A549 treated with CpdA at 1 μM for 4 hours (cell line): ENCODE measurements at places on chromosomes 7 and 10. TPM values are rescaled to one million over a fixed set of nuclear protein-coding genes. Genes with fewer than 3 reads are reported as not detected.

The SPDYE2 gene
- total RNA-seq: not detected in 5 replicates

The PRLHR gene
- total RNA-seq: not detected in 5 replicates

The ANXA8L1 gene
- total RNA-seq: 80.3 to 122 TPM (median 96.8 TPM) in 5 replicates

The ERVW-1 gene
- total RNA-seq: 0.03 TPM in 1 of 5 replicates, not detected in the others

The SEMA3D gene
- 0.05 to 0.17 TPM (median 0.05 TPM) in 3 of 5 replicates, not detected in the others for total RNA-seq

The A1CF gene
- total RNA-seq: 0.03 to 0.10 TPM (median 0.09 TPM) in 3 of 5 replicates, not detected in the others

The GIMAP1 gene
- not detected in 5 replicates for total RNA-seq

The RTKN2 gene
- total RNA-seq: 0.79 to 1.4 TPM (median 0.89 TPM) in 5 replicates

The BAMBI gene
- 13.6 to 20.5 TPM (median 18.8 TPM) in 5 replicates for total RNA-seq

The VWDE gene
- total RNA-seq: 0.31 to 0.84 TPM (median 0.48 TPM) in 5 replicates

The CLEC2L gene
- total RNA-seq: 0.09 TPM in 1 of 5 replicates, not detected in the others

The KCND2 gene
- not detected in 5 replicates for total RNA-seq

The GIGYF1 gene
- 16.1 to 22.5 TPM (median 17.8 TPM) in 5 replicates for total RNA-seq

The DOCK1 gene
- 20.7 to 25.9 TPM (median 24.2 TPM) in 5 replicates for total RNA-seq

The ZNF316 gene
- total RNA-seq: 8.3 to 15.3 TPM (median 13.6 TPM) in 5 replicates

The LCOR gene
- total RNA-seq: 7.1 to 13.7 TPM (median 7.7 TPM) in 5 replicates

The FAM180A gene
- total RNA-seq: 0.06 TPM in 1 of 5 replicates, not detected in the others

The SMO gene
- total RNA-seq: 14.3 to 19.3 TPM (median 16.6 TPM) in 5 replicates
